ENCODE measurements at places on chromosomes 5 and 9. TPM values are rescaled to one million over a fixed set of nuclear protein-coding genes. Genes with fewer than 3 reads are reported as not detected.

DNA sequence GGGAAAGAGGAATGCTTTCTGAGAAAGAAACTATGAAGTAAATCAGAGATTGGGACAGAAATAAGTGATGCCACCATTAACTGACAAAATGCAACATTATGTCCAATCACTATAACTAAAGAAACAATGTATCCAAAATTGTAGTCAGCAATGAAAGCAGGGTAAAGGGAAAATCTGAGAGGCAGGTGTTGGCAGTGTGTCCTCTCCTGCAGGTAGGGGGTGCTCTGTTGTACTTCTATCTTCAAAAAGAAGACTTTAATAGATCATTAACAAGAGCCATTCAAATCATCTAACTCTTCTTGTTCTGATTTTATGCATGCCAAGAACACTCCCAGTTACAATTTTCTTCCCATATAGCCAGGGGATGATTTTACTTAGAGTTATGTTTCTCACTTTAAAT lies 1275.7 kb downstream of the PTPRD start:
- no peaks in the 10 kb centered on the region for H3K36me3 ChIP-seq
- H3K27me3 ChIP-seq = no peaks in the 10 kb centered on the region
- H3K4me1 ChIP-seq = no peaks in the 10 kb centered on the region
- no peak for DNase-seq
- no peak overlapping the region for H3K27ac ChIP-seq

GRCh38 chr5:39284552-39284951 lies 65.2 kb upstream of the FYB1 start:
- no peak overlapping the region for H3K4me3 ChIP-seq
- H3K27me3 ChIP-seq = peaks cover 42% of the 10 kb centered on the region
- no peaks in the 10 kb centered on the region for H3K36me3 ChIP-seq
- no peaks in the 10 kb centered on the region for H3K4me1 ChIP-seq
- DNase-seq = no peak

DNA sequence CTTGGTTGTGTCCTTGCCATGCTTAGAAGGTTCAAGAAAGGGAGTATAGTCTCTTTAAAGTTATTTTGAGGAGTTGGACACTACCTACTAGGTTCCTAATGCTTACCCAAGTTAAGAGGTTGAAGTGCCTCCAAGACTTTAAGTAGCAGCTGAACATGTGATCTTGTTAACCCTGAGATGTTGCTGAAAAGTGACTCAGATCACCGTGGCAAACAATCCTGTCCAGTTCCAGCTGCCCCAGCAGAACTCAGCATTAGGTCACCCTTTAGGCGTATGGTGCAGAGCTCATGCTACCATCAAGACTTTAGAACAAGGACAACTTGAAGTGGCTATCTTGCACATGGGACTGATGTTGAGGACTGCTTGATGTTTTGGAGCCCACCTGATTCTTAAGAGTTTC lies 22.5 kb downstream of the ZNF462 start:
- peaks cover 69% of the 10 kb centered on the region for H3K4me1 ChIP-seq
- H3K36me3 ChIP-seq = no peaks in the 10 kb centered on the region

GRCh38 chr5:148912714-148913398 lies 86.4 kb downstream of the ADRB2 start:
- H3K4me1 ChIP-seq = peaks cover 80% of the 10 kb centered on the region
- H3K27me3 ChIP-seq = no peaks in the 10 kb centered on the region
- DNase-seq = no peak
- H3K36me3 ChIP-seq = no peaks in the 10 kb centered on the region
- no peak overlapping the region for H3K4me3 ChIP-seq

DNA sequence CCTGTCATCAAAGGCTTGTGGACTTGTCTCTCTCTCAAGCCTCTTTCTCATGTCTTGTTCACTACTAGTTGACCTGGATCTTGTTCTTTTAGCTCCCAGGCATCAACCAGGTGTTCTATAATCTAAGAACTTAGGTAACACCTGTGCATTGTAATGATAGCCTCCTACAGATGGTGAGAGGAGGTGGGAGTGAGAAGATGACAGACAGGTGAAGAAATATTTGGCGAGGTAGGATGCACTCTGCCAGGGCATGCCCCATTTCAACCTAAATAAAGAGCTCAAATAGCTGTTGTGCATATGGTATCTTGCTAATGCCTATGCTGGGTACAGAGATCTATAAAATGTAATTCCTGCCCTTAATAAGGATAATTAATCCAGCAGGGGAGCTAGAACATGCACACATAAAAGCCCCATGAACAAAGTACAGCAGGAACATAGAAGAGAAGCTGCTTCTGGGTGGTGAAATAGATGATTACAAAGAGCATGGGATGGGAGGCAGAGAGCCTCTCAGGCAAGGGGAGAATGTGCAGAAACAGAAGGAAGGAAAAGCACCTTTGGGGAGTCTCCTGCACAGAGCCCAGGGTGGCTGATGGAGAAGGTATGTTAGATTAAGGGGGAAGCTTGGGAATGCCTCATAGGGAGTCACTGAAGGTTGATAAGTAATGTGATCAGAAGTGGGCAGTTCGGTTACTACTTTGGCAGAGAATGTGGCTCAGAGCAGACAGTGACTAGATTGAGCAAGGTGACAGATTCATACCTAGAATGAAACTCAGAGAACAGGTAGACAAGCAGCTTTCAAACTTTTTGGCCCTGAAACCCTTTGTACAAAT lies 28.0 kb upstream of the PLIN2 start:
- peaks cover 3% of the 10 kb centered on the region for H3K27me3 ChIP-seq
- H3K36me3 ChIP-seq = no peaks in the 10 kb centered on the region
- no peak overlapping the region for H3K4me3 ChIP-seq

- H3K27ac ChIP-seq = no peak overlapping the region
- peaks cover 14% of the 10 kb centered on the region for H3K4me1 ChIP-seq
- no peaks in the 10 kb centered on the region for H3K27me3 ChIP-seq
- no peak for DNase-seq
- no peaks in the 10 kb centered on the region for H3K36me3 ChIP-seq
Observed at GRCh38 chr9:127711226-127711701, 4.2 kb downstream of the PTRH1 start.

GRCh38 chr9:135641745-135642144 lies 2.4 kb upstream of the GLT6D1 start:
- no peaks in the 10 kb centered on the region for H3K27me3 ChIP-seq
- no peak overlapping the region for H3K4me3 ChIP-seq
- no peaks in the 10 kb centered on the region for H3K36me3 ChIP-seq
- DNase-seq = no peak
- no peak overlapping the region for H3K27ac ChIP-seq

DNA sequence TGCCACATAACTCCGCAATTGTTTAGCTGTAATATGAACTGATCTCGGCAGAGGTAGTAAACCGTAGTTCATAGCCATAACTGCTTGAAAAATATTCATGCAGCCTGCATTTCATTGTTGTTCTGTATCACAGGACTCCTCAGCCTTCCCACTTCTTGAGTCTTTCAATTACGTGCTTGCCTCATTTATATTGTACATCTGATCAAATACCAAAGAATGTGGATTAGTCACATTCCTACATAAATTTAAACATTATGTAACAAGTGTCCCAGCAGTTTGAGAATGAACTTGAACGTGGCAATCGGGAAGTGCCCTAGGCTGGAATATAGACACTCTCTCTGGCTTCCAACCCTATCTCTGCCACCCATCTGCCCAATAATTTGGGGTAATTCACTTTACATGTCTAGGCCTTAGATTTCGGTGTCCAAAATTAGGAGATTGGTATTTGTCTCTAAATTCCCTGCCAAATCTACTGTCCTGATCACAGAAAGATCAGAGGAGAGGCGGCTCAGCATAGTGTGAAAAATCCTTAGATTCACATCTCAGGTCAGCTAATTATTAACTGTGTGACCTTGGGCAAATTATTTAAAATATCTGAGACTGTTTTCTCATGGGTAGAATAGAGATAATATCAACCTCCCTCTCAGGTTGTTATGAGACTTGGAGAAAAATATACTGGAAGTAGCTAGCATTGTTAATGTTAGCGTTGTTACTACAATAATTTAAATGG lies 215.1 kb upstream of the RFX3 start:
- peaks cover 5% of the 10 kb centered on the region for H3K4me1 ChIP-seq
- H3K27ac ChIP-seq = no peak overlapping the region
- no peaks in the 10 kb centered on the region for H3K36me3 ChIP-seq
- peaks cover 2% of the 10 kb centered on the region for H3K27me3 ChIP-seq

DNA sequence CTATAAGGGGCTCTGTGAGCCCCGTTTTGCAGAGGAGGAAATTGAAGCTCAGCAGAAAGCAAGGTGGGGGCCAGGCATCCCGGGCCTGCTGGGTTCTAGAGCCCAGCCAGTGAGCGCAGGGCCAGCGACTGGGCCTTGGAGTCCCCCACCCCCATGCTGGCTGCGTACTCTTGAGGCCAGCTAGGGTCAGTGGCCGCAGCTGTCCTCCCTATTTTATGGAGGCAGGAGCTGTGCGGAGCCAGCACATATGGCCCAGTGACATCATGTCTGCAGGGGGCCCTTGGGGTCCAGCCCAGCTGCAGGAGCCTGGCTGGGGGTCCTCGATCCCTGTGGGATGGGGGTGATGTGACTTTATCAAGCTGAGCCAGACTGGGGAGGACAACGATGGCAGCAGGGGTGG lies 71.3 kb downstream of the HMCN2 start:
- no peak for DNase-seq
- H3K27ac ChIP-seq = no peak overlapping the region
- no peaks in the 10 kb centered on the region for H3K36me3 ChIP-seq
- no peak overlapping the region for H3K4me3 ChIP-seq

DNA sequence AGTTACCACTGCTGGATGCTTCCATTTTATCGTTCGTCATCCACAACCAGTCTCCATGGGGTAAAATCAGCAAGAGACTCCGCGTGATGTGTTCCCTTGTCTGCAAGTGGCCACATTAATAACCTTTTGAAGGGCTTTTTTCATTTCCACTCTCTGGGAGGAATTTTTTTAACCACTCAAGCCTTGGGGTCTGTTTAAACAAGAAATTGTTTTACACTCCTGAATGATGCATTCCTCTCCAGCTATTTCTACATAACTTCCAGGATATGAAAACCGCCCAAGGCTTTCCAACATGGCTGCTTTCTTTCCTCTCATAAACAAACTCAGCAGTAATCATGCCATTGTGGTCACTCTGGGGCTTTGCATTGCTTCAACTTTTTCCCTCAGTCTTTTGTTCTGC lies 217.2 kb upstream of the DAPK1 start:
- DNase-seq = no peak
- H3K36me3 ChIP-seq = peaks cover 4% of the 10 kb centered on the region
- H3K4me3 ChIP-seq = no peak overlapping the region
- no peaks in the 10 kb centered on the region for H3K27me3 ChIP-seq
- peaks cover 96% of the 10 kb centered on the region for H3K4me1 ChIP-seq
- H3K27ac ChIP-seq = peak overlapping the region; percentile 95

- H3K4me3 ChIP-seq = no peak overlapping the region
- no peak overlapping the region for H3K27ac ChIP-seq
- H3K4me1 ChIP-seq = no peaks in the 10 kb centered on the region
- H3K27me3 ChIP-seq = peaks cover 3% of the 10 kb centered on the region
Observed at GRCh38 chr5:23289162-23289561, 218.2 kb upstream of the PRDM9 start.

The PCDHB11 gene
- 2.4 TPM for total RNA-seq

The MATR3 gene
- 216 TPM for total RNA-seq

The EQTN gene
- not detected for total RNA-seq

The IRX1 gene
- total RNA-seq = 11.8 TPM
